ENCODE measurements at places on chromosomes 16 and 17.

DNA sequence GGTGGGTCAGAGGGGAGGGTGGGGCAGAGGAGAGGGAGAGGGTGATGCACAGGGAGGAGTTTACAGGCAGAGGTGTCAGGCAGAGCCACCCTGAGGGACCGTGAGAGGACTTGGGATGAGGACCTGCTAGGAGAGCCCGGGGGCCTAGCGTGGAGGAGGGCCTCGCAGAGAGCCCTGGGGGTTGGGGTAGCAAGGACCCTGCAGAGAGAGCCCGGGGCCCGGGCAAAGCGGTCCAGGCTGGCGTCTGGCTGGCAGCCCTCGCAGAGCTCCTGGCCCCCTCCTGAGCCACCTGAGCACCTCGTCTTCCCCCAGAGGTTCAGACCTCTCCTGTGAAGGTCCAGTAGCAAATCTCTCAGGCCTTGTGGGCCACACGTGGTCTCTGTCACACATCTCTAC lies 42.0 kb upstream of the ZNF469 start:
- DNase-seq = no peak

GRCh38 chr17:57914273-57915142 lies 40.7 kb downstream of the CUEDC1 start:
- no peak for DNase-seq

- no peak for DNase-seq
Measured at GRCh38 chr17:1611715-1612114, 16.9 kb downstream of the SLC43A2 start.

GRCh38 chr17:65537845-65538674 lies 23.4 kb downstream of the AXIN2 start:
- no peak for DNase-seq

GRCh38 chr17:43020789-43021740 lies 1.1 kb downstream of the VAT1 start:
- DNase-seq = no peak

GRCh38 chr16:14369734-14370598 lies 260.1 kb downstream of the PARN start:
- DNase-seq = no peak

DNA sequence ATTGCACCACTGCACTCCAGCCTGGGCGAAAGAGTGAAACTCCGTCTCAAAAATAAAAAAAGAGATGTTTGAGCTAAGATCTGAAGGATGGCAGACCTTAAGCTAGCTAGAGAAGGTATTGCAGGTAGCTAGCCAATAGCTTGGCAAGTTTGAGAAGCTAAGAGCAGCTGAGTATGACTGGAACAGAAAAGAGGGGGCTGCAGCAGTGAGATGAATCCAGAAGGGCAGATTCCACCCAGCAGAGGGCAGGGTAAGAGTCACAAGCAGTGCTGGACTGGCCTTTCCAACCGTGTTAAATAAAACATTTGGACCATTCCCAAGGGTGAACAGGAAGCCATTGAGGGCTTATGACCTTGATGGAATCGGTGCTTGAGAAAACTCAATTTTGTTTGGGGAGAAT lies 5.7 kb upstream of the PHAF1 start:
- no peak for DNase-seq

GRCh38 chr16:22217890-22218730 lies 12.0 kb downstream of the EEF2K start:
- no peak for DNase-seq

DNA sequence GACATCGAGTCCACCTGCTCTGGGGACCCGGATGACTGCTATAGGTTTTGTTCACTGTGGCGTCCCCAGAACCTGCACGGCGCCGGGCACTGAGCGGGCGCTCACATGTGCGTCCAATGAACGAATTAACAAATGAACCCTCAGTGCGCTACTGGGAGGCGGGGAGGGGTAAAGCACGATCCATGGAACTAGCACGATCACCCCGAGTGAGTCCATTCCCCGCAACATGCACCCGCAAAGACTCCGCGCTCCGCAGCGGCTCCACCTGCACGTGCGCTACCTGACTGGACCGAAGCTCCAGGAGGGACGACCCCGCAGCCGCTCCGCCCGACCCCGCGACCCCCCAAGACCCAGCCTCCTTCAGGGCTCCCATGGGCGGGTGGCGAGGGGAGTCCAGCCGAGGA lies 491 bp downstream of the TRAP1 start:
- no peak for DNase-seq

DNA sequence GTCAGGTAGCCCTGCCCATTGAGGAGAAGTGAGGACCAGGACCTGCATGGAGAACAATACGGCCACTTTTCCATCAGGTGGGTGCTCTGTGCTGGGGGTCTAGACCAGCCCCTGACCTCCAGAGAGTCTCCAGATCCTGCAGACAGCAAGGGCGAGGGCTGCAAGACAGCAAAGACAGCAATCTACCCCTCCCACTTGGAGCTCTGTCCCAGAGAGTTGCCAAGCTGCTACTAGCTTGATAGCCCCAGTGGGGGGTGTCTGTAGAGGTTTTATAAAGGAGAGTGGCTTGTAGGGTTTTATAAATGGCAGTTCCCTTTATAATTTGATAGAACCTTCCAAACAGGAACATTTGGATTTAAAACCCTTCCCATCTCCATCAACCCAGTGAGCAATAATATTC lies 16.7 kb upstream of the SLFN11 start:
- no peak for DNase-seq

- peak; percentile 71 for DNase-seq
Measured at GRCh38 chr17:27323538-27324215, 29.8 kb downstream of the WSB1 start.
